ENCODE measurements at places on chromosomes 11 and 22.

GRCh38 chr11:119126675-119127268 is 5.4 kb downstream of the HINFP start:
- DNase-seq = no peak

- peak; percentile 59 for DNase-seq
Measured at GRCh38 chr22:21754523-21754922, 18.9 kb upstream of the YPEL1 start.

DNA sequence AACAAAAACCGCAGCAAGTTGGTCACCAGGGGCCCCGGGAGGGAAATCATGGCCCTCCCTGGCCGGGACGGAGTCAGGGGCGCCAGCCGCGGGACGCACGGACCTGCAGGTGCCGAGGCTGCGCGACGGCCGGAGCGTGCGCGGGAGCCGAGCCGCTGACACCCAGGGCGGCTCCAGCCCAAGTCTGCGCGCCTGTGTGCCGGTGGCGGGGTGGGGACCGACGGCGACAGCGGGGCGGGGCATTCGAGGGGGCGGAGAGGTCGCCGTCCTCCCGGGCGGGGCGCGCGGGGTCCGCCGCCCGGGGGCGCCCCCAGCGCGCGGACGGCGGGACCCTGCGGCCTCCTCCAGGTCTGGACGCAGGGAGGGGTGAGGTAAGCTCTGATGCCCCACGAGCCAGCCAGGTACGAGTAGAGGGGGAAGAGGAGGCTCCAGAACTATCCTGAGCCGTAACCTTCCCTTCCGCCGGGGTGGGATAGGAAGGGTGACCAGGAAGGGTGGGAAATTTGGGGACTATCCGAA is at the start of gene ESAM:
ESAM (minus strand) TSS at position 186 of the 519 bp plus-strand sequence; CDS start at position 50, 136 bp downstream.
- peak; percentile 73 for DNase-seq

- no peak for DNase-seq
Measured at GRCh38 chr22:44224166-44224565, 43.4 kb downstream of the PARVG start.

DNA sequence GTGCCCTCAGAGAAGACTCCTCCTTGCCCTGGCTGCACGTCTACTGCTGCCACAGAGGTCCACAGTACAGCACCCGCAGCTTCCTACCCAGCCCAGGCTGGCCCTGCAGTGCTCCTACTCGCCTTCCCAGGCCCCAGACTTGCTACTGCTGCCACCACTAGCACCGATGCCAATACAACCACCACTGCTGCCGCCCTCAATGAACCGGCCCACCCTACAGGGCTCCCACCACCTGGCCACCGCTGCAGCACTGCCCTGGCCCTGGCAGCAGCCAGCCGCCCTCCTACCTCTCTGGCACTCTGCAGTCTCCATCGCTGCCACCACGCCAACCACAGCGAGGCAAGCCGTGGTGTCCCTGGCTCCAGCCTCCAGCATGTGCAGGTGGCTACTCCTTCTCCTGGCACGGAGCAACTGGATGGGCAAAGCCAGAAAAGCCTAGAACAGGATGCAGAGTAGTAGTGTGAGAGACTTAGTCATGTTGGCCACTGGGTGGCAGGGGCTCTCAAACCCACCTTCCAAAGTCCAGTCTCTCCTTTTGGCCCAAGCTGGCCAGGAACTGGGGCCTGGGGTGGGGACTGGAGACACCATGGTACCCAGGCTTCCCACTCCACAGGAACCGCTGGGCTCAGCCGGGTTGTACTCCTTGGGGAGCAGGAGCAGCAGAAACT is 39.4 kb downstream of the C22orf42 start:
- no peak for DNase-seq

DNA sequence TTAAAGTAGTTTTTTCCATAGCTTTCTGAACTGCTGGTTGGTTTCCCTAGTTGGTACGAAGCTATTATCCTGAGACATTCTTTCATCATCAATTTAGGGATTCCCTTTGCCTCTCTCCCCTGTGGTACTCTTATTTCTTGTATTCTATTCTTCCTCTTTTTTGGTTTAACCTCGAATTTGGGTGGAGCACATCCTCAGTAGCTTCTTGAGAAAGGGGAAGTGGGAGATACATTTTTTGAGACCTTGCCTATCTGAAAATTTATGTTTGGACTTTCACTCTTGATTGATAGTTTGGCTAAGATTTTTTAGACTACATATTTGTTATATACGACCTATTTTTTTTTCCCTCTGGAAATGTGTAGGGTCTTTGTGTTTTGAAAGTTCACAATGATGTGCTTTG is 121.7 kb upstream of the ZBED5 start:
- DNase-seq = peak; percentile 33

GRCh38 chr11:80779905-80780605 is 1339.2 kb upstream of the TENM4 start:
- no peak for DNase-seq

DNA sequence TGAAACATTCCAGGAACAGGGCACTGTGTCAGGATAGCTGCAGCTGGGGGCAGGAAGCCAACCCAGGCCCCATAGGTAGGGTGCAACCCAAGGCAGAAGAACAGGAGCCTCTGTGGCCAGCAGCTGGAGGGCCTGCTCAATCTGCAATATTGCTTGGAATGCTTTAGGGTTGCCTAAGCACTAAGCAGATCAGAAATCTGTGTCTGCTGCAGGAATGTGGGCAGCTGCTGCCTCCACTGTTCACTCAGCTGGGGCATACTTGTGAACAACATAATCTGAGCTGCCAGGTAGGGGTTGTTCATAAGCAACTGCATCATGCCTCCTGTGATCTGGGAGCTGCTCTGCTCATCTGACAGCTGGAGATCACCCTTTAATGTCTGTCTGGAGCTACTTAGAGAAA is 1.7 kb downstream of the UBQLNL start:
- no peak for DNase-seq

DNA sequence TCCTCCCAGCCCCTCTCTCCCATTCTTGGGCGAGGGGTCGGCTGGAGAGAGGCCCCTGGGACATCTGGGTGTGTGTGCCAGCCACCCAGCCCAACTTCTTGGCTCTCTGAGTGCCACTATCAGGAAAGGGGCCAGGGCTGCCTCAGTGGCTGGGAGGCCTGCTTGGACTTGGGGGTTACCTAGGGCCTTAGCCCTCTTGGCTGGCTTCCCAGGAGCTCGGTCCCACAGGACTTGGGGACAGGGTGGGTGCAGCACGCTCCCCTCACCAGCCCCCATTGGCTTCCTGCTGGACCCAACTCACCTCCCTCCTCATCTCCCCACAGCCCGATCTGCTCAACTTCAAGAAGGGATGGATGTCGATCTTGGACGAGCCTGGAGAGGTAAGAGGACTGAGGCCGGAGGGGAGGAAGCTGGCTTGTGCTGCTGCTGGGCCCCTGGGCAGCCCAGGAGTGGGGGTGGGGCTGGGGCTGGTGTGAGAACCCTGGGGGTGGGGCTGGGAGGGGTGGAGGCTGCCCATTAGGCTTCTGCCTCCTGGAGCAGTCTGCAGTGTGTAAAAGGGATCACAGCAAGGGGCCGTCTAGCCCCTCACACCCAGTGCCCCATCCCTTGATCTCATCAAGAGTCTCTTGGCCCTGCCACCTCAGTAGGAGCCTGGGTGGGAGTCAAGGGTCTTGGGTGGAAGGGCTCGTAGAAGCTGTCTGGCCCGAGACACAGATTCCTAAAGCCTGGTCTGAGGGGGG is 54.8 kb downstream of the TRIOBP start:
- no peak for DNase-seq

- DNase-seq = no peak
Measured at GRCh38 chr11:128294671-128295050, 292.7 kb downstream of the ETS1 start.

- no peak for DNase-seq
Measured at GRCh38 chr11:112398798-112399478, 138.3 kb upstream of the PLET1 start.

Data from NAMALWA (cell line).